ENCODE measurements at places on chromosomes 16 and 17.

- no peak for DNase-seq
These were observed 14.4 kb upstream of the MRPS23 start for GRCh38 chr17:57864273-57864672.

DNA sequence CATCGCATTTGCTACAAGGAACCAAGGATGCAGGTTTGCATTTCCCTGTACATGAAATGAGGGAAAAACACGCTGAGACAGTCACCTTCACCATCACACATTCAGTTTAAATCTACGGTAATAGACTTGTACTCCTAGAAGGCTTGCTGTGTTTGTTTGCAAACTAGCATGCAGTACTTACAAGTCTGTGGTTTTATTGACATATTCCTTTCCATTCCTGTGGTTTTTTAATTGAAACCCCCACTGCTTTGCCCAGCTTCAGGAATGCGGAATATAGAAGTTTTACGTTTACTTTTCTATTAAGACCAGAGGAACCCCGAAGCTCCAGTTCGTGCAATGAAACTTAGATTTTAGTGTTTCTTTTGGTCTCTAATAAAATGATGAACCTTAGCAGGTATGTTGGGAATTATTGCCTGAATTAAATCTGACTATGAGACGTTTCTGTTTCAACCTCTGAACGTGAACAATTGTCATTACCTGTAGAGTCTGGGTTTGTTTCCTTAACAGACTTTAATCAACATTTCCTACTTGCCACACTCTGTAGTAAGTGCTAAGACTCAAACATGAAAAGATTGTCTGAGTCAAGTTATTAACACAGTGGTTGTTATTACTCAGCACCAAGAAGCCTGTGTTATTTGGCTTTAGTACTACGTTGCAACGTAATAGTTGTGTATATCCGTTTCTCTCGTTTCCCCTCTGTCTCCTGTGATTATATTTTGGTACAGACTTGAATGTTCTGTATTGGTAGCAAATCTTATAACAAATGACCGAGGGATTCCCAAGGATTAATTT, 793.3 kb upstream of the GOT2 start:
- no peak for DNase-seq

GRCh38 chr16:82082543-82083244, 47.6 kb downstream of the HSD17B2 start:
- no peak for DNase-seq

DNA sequence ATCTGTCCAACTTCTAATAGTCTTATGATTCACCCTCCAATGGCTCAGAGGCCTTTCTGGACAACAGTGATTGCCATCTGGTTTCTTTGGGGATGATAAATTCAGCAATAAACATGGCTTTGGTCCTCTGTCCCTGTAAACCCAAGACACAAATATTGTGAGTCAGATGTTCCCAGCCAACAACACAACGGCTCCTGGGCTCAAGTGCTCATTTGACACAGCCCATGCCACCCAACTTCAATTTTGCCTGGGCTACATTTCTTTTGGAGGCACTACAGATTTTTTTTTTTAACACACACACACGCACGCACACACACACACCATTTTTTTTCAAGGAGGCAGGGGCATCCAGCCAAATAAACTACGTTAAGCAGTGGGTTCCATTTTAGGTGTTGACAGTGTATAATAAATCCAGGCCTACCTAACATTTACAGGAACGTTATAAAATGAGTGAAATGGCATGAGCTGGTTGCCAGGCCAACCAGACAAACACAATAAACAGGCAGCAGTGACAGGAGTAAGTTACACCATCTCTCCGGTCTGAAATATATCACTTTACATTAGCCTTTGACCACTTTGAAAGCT, 939.9 kb upstream of the SOX9 start:
- peak; percentile 62 for DNase-seq

GRCh38 chr16:62969711-62970318, 933.6 kb upstream of the CDH8 start:
- no peak for DNase-seq

GRCh38 chr16:68284847-68285246, 20.5 kb downstream of the SLC7A6 start:
- DNase-seq, result no peak

GRCh38 chr16:31253642-31254045, 6.1 kb upstream of the ITGAM start:
- DNase-seq, result no peak

DNA sequence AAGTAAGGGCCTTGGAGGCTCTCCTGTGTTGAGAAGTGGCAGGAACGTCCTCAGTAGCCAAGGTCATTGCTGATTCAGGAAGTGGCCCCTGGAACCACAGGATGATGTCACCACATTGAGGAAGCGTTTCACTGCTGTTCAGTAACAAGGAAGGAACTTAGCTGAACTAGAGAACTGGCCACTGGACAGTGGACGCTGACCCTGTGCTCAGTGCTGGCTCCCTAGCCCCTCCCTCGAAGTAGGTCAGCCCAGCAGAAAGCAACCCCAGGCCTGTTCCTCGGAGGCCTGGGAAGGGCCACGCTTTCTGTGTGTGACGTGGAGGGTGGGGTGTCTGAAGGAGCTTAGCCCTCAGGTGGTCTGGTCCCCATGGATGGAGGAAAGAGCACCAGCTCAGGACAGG, 58.3 kb downstream of the B9D1 start:
- no peak for DNase-seq

DNA sequence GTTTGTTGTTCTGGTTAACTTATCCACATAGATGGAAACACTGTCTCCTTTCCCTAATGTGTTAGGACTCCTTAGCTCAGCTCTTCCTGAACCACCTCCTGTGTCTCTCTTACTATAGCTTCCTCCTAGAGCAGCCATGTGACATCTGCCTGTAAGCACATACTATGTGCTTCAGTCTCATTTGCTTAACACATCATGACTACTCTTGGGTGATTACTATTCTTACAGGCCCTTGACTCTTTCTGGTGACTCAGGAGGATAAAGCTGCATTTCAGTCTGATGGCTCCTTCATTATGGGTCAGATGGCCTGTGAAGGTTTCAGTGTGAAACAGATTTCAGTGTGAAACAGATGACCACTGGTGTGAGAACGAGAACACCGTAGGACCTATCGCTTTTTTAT, 320 bp upstream of the KRTAP4-2 start:
- no peak for DNase-seq

GRCh38 chr16:50694206-50694605, 800 bp downstream of the NOD2 start:
- no peak for DNase-seq

GRCh38 chr16:87180069-87180468, 137.1 kb downstream of the C16orf95 start:
- no peak for DNase-seq

GRCh38 chr17:42386777-42387657, 1.2 kb downstream of the STAT3 start:
- no peak for DNase-seq

DNA sequence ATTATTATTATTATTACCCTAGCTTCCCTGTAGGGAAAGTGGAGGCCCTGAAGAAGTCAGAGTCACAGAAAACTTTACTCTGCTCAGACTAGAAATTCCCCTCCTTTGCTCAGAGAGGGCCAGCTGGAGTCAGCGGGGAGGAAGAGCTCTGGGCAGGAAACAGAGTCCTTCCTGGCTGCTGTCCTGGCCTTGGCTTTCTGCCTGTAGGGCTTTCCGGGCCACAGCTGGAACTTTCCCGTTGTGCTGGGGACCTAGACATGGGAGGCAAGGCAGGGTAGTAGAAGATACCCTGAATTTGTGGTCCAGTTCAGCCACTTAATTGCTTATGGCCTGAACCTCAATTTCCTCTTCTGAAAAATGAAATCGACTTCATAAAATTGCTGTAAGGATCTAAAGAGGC, 14.0 kb upstream of the CCL2 start:
- no peak for DNase-seq

DNA sequence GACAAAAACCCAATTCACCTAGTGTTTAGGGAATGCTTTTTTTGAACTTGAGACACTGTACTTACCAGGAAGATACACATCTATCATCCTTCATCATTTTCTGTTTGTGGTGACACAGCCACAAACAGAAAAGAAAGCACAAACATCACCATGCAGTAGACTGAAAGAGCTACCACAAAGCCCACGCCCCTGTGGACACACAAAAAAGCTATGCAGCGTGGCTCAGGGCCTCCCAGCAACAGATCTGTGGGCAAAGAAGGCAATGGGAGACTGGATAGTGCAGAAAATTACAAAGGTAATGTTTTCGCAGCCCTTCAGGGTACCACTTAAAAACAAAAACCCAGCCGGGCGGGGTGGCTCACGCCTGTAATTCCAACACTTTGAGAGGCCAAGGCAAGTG, 9.6 kb downstream of the COTL1 start:
- DNase-seq, result no peak

DNA sequence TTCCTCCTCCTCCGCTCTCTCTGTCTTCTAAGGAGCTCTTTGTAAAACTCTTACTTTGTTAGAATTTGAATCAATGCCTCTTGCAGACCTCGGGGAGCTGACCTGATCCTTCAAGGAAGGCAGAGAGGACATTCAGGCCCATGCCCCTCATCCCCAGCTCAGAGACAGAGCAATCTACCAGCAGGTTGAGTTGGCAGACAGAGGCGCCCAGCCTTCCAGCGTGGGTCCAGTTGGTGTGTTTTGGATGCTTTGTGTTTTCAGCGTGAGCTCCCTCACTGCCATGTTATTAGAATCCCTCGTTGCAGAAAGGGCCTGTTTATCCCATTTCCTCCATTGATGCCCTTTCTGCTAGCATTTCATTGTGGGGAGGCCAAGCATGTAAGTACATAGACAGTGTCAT, 167.1 kb downstream of the CMIP start:
- no peak for DNase-seq

DNA sequence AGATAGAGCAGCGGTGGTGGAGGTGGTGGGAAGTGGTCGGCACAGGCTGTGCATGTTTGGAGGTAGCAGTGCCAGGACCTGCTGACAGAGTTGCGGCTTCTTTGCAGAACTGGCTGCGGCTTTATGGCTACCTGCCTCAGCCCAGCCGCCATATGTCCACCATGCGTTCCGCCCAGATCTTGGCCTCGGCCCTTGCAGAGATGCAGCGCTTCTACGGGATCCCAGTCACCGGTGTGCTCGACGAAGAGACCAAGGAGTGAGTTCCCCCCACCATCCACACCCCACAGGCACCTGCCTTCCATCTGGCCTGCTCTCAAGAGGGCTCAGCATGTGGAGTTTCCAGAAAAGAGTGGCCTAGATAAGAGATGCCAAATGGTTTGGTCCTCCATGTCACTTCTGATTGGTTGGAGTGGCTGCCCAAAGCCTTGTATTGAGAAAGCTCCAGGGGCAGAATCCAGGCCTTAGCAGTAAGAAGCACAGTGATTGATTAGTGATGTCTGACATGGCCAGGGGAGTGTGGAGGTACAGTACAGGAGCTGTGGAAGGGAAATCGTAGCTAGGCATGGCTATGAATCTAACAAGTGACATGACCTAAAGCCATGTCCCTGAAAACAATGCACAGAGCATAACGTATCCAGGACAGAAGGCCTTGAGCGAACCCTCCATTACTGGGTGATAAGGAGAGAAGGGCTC, 12.0 kb downstream of the MMP15 start:
- no peak for DNase-seq

DNA sequence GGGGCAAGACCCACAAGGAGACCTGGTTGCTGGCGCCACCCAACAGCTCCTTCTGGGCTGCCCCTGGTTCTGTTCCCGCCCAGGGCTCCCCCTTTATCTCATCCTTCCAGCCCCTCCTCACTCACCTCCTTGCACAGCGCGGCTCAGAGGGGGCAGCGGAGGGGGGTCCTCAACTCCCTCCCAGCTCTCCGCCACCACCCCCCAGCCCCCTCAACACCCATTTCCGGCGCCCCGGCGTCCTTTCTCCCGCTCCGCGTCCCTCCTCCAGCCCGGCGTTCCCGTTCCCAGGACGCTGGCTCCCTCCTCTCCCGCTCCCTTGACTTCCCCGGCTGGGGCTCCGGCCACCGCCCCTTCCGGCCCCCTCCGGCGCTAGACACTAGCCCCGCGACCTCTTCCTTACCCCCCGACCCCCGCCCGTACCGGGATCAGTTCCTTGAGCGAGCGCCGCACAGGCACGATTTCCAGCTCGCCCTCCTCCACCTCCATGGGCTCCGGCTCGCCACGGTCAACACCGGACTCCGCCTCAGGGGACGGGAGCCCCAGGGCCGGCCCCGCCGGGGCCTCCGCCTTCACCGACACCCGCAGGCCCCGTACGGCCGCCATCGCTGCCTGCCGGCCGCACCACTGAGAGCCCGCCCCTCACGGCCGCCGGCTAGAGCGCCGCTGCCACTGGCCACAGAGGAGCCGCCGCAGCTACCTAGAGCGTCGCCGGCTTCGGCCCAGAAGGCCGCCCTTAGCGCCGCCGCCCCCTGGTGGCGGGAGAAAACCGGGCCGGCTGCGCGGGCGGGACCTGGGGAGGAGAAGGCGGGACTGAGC, at the start of gene NCBP3:
TSS of gene NCBP3 (minus strand) at position 626 of the 816 bp plus-strand sequence. CDS start at position 603, 23 bp downstream.
- peak; percentile 87 for DNase-seq

DNA sequence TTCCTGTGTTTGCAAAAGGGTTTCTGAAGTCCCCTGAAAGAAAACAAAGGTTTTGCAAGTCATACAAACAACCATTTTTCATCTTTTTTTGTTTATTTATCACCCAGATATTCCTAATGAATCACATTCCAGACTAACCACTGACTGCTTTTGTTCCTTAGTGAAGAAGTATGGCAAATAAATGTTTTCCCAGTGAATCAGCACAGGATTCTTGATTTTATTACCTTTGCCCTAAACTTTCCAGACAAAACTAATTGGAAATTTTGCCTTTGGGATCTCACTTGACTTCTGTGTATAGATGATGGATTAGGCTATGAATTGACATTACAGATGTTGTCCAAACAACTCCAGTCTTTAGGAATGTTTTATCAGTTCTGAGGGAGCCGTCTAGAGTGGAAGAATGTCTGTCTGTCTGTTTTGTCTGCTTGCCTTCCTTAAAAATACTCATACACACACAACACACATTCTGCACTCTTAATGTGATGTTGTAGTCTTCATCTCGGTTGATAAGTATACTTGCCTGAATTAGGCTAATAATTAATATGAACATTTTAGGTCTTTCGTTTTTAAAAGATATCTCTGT, 48.9 kb downstream of the VMP1 start:
- no peak for DNase-seq

- no peak for DNase-seq
These were observed 14.9 kb downstream of the C16orf74 start for GRCh38 chr16:85735946-85736345.

DNA sequence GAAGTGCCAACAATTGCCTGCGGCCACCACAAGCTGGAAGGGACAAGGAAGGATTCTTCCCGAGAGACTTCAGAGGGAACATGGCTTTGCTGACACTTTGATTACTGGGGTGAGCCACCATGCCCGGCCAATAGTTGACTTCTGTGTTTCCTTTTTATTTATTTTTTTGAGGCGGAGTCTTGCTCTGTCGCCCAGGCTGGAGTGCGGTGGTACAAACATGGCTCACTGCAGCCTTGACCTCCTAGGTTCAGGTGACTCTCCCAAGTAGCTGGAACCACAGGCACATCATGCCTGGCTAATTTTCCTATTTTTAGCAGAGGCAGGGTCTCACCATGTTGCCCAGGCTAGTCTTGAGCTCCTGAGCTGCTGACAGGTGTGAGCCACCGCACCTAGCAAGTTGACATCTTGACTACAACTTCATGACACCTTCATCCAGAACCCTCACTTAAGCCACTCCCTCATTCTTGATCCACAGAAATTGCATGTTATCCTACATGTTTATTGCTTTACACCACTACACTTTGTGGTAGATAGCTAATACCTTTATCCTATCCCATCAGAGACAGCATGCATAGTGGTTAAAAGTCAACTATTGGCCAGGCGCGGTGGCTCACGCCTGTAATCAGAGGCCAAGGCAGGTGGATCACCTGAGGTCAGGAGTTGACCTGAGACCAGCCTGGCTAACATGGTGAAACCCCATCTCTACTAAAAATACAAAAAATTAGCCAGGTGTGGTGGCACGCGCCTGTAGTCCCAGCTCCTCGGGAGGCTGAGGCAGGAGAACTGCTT, 16.1 kb upstream of the GPRC5C start:
- DNase-seq, result no peak

GRCh38 chr16:9922441-9922840, 259.8 kb downstream of the GRIN2A start:
- DNase-seq, result no peak
